NCI-H460 (cell line): ENCODE measurements at places on chromosomes 13 and 19.
A peak's percentile ranks its signal among the peaks of the same experiment; 100 is the strongest.

DNA sequence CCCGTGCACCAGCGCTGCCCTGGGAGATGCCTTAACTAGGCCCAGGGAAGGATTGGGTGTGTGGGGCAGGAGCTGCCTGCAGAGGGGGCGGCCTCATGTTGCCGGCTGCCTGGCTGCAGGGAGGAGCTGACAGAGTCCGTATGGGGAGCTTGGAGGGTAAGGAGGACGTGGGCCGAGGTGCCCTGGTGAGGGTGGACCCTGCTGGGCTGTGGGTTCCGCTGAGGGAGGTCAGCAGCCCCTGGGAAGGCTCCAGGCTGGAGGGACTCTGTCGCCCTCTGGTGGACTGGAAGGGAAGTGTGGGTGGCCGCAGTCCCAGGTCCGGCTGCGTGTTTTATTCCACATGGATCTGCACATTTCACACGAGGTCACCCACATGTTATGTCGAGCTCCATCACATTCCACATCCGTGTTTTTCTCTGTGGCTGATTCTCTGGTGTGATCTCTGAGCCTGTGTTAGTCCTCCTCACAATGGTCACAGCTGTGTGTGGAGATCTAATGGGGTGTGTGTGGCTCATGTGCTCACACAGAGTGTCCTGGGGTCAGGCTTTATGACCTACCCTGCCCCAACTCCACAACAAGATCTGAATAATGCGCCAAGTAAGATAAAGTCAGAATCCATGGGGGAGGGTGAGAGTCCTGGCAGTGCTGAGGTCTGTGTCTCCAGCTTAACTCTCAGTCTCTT lies 1.8 kb upstream of the CEACAM8 start:
- DNase-seq, result no peak

DNA sequence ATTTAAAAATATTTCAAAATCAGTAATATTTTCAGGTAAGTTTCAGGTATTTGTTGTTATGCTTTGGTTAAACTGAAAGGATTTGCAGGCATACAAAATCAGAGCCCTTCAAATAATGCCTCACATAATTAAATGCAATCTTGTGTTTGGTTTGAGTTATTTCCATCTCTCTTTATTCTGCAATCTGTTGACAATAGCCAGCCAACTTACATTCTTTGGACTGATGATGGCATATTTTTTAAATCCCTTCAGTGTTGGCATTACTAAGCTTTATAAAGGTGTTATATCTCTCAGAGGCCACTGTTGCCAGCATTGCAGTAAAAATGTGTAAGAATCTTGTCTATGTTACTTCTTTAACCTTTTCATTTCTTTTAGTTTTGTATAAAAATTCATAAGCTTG lies 257.2 kb upstream of the RFC3 start:
- no peak for DNase-seq

GRCh38 chr19:28878862-28879566 lies 333.9 kb downstream of the UQCRFS1 start:
- peak; percentile 24 for DNase-seq

DNA sequence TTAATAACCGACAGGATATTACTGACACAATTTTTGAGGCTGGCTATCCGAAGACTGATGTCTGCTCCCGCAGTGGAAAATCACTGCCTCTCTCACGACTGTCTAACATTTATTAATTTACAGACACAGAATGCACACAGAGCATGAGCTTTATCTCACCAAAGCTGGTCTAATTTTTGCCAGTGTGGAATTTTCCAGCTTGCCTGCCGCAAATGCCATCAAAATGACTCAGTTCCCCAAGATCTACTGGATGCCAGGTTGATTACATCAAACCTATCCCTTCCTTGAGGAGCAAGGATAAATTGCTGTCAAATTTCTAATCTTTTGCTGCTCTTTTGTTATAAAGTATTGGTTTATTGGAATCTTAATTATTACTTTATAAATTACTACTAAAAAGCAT lies 1775.1 kb upstream of the PCDH20 start:
- DNase-seq, result peak; percentile 1

- DNase-seq, result no peak
These were observed 34.4 kb downstream of the WDFY2 start for GRCh38 chr13:51618626-51619025.

DNA sequence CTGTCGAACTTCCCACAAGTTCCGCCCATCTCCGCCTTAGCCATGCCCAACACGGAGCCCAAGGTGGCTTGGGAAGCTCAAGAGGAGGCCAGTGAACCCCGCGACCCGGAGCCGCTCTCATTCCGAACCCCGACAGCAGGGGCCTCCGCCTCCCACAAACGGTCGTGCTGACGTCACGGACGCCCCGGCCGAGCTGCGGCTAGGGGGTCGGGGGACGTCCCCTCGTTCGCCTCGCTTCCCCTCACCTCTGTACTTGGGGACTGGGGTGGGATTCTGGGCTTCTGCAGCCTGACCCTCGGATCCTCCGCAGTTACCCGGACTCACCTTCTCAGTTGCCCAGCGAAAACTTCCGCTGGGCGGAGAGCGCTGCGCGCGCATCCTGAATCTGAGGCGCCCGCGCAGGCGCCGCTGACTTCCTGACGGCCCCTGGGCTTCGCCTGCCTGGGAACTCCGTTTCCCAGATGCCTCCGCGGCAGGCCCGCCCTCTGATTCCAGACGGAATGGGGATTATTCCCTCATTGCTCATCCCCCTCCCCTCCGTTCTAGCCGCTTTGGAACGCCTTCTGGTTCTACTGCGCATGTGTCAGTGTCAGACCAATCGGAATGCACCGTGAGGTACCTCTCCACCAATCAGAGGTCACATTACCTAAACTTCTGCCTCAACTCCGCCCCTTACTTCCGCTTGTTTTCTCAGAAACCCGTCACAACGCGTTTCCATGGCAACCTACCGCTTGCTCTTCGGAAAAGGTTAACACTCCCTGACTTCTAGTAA lies at the start of gene VRK3:
Gene VRK3 (minus strand): TSS at position 351 of the 772 bp plus-strand sequence. CDS start 9,210 bp downstream, outside the sequence.
- DNase-seq, result peak; percentile 99

- no peak for DNase-seq
These were observed 5.4 kb upstream of the SOX1 start for GRCh38 chr13:112061367-112062061.

- no peak for DNase-seq
These were observed 50.1 kb upstream of the FREM2 start for GRCh38 chr13:38636761-38637160.

DNA sequence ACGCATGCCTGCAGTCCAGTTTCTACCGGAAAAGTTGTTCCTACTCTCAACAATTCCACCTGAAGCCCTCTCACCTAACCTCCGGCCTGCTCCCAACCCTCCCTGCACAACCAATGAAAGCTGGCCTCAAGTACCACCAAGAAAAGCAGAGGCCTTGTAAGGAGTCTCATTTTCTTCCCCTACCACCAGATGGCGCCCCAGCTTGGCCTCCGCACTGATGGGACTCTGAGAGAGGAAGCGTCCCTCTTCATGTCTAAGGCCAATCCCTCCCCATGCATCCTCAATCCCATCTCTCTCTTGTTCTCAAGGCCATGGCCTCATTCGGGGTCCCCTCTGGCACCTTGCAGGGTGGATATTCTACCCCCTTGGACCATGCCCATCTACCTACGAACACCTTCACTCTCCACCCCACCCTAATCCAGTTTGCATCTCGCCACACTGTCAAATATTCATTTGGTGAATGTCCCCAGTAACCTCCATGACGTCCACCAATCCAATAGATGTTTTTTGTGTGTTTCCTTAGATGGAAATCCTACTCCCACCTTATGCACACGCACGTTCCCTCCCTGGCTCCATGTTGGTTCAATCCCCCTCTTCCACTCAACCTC lies 412.8 kb downstream of the ZNF536 start:
- DNase-seq, result no peak

GRCh38 chr19:34215006-34215665 lies 39.2 kb upstream of the GARRE1 start:
- no peak for DNase-seq

- no peak for DNase-seq
These were observed 414.2 kb downstream of the MYO16 start for GRCh38 chr13:109043636-109044035.

GRCh38 chr19:18699403-18700054 lies 16.0 kb downstream of the CRTC1 start:
- no peak for DNase-seq

DNA sequence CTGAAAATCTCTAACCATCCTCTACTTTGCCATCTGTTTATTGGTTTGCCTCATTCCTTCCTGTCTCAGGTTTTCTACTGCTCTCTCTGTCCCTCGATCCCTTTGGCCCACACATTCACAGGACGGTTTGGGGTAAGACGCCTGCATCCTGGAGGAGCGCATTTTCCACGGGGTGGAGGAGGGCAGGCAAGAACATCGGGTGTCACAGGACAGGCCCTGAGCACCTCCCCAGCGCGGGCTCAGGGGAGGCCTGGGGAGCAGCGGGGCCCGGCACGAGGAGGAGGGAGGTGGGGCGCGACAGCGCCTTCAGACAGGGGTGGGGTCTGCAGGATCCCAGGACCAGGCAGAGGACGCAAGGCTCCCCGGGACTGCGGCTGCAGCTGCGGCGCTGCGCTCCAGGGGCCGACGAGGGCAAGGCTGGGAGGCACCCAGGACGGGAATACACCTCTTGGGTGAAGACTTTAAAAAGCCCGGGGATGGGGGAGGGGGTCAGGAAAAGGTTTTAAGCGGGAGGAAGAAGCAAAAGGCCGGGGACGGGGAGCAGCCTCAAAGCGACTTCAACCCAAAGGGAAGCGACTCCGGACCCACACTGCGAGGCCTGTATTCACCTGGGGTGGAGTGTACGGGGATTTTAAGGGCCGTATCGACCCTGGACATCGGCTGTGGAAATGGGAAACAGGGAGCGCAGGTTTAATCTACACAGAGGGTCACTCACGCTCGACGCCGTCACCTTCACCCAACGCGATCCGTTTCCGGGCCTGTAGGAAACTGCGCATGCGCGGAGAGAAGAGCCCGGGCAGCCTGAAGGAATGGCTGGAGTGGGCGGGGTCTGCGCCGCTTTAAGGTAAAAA lies at the start of gene ZNF415:
Gene ZNF415 (minus strand): TSS at position 770 of the 851 bp plus-strand sequence. CDS start 10,234 bp downstream, outside the sequence.
- no peak for DNase-seq

- DNase-seq, result no peak
These were observed 13.1 kb upstream of the TIMM13 start for GRCh38 chr19:2440515-2440914.

DNA sequence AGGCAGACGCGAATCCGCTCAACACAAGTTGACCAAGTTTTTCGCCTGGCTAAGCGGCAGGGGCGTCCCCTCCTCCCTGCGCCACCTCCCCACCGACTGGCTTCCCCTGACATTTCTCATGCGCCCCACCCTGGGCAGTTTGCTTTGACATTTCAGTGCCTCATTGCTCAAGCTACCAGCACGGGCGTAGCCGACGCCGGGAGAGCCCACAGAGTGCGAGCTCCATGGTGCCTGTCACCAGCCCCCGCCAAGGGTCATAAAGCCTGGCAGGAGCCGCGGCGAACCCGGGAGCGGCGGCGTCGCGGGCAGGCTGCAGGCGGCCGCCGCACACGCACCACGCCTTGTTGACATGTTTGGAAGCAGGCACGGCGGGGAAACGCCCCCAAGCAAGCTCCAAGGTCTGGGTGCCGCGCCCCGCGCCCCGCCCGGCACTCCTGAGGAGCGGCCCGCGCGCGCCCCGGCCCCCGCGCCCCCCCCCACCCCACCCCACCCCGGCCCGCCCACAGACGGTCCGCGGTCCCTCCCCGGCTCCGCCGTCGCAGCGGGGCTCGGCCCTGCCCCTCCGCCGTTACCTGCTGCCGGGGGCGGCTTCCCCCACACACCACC lies 601 bp downstream of the FBXL3 start:
- peak; percentile 69 for DNase-seq

- DNase-seq, result no peak
These were observed 434.5 kb downstream of the PCDH9 start for GRCh38 chr13:66795636-66796035.

- DNase-seq, result no peak
These were observed 5.1 kb downstream of the UTP14C start for GRCh38 chr13:52029569-52029968.

GRCh38 chr19:35347171-35347929 lies at the start of gene FFAR1:
Gene FFAR1, plus strand, starts transcription at chr19:35347902. Its CDS starts 3,650 bp downstream, at chr19:35351552.
- DNase-seq, result no peak

DNA sequence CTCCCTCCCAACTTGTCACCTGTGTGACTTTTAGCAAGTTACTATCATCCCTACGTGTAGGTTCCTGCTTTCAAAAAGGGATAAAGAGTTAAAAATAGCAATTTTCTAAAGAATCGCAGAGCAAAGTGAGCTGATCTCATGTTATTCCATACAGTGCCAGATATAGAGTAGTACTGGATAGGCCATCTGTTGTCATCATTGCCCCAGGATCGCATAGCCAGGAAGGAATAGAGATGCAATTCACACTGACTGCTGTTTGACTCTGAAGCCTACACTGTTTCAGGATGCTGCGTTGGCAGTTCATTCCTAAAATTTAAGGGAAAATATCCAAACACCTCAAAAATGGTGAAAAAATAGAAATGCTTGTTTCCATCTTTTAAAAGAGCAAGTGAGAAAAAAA lies 138.9 kb downstream of the SHISA2 start:
- no peak for DNase-seq

DNA sequence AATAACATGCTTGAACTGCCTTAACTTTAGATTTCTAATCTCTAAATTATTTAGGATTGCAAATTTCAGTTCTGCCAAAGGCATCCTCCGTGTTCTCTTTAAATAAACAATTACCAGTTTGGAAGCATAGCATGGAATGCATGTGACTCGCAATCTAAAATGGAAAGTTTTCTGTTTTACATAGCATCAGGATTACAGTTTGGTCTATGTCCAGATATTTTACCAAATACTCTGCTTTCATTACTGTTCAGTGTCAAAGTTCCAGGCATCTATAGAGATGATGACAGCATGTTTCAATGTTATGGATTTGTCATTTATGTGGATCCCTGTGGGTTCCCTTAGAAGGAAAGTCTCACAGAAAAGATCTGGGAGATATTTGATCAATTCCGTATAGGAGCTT lies 16.8 kb downstream of the FLT1 start:
- no peak for DNase-seq

DNA sequence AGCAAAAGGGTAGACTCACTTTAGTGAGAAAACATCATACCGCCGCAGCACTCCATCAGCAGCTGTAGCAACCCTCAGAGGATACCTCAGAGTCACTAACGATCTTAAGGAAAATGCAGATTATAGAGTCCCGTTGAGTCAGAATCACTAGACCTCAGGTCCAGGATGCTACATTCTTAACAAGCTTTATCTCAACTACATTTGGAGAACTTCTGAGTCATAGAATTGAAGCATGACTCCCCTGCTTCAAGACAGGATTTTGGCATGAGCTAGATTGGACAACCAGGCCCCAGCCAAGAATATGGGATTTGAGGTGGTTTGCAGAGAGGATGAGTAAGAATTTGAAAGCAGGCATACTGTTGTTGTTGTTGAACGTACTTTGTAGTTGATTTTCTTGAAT lies 118.9 kb upstream of the UBL3 start:
- no peak for DNase-seq

DNA sequence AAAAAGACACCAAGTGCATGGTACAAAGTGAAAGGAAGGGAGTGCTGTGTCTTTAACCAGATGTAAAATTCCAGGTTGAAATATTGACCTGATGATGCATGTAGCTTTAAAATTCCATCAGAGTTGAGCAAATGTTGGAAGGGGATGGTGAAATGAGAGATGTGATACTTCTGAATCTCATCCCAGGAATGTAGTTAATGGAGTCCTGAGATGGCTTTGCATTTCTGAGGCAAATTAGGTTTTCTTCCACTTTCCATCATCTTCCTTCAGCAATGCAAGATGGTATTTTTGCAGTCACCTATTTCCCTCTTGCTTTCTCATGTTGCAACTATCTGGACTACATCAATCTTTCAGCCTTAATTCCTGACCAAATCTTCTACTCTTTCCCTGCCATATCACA lies 194.1 kb upstream of the MIR17HG start:
- no peak for DNase-seq
